ENCODE measurements at places on chromosomes 16 and 17. TPM values are rescaled to one million over a fixed set of nuclear protein-coding genes. Genes with fewer than 3 reads are reported as not detected.

Gene MAP2K4
- total RNA-seq = 47.8 TPM

Gene ZNF19
- total RNA-seq = 1.3 TPM

Gene NDUFB10
- 136 TPM for total RNA-seq

GRCh38 chr17:77613627-77614026, 344.9 kb upstream of the TNRC6C start:
- no peak for DNase-seq

GRCh38 chr17:31400481-31400950, 9.0 kb downstream of the RAB11FIP4 start:
- no peak for DNase-seq

DNA sequence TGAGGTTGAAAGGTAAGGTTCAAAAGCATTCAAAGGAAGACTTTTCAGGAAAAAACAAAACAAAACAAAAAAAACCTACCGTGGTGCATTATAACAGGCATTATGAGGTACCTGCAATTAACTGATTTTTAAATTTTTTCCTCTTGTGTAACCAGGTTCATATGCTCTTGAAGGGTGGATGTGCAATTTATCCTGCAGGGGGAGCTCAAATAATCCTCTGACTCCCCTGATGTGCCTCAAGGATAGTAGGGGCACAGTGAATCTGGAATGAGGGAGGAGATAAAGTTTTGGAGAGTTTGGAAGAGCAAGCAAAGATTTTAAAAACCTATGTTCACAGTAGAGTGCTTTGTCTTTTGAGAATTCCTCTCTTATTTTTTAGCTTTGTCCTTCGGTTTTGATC, 1349.4 kb downstream of the CDH8 start:
- DNase-seq = no peak

Measured in GM23248 (cell line).